Urinary bladder (tissue), 4 donors: ENCODE measurements at places on chromosomes 11 and 22. TPM values are rescaled to one million over a fixed set of nuclear protein-coding genes. Genes with fewer than 3 reads are reported as not detected.

CHRM1 gene
- total RNA-seq = 0.53 TPM

ALG9 gene
- 57.7 TPM for total RNA-seq

DNA sequence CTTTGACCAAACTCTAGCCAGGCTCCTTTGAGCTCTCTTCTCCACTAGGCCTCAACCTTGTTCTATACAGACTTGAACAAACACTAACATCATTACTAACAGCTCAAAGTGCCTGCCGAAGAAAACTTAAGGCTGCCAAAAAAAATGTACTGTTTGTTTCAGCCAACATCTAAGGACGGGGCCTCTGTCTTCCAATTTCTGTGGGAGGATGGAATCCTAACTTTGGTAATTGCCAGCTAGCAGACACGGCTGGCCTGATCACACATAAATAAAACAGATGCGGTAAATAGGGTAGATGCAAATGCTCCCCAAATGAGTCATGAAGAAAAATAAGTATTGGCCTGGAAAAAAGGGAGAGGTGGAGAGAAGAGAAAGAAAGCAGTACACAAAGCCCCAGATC, 394.3 kb downstream of the TMEM135 start:
- DNase-seq = no peak

MMP10 gene
- not detected for total RNA-seq

DNA sequence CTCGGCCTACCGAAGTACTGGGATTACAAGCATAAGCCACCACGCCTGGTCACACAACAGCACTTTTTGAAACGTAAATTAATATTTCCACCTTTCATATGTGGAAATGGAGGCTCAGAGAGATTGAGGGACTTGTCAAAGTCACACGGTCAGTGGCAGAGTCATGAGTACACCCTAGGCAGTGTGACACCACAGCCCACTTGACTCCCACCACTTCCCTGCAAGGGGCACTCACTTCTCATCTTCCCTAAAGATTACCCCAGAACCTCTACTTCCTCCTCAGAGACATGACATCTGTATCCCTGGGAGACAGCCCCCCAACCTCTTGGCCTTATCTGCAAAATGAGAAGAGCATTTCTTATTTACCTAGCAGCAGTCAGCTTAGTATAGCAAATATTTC, 16.5 kb upstream of the MYOD1 start:
- DNase-seq = no peak

C11orf16 gene
- total RNA-seq = not detected

DNA sequence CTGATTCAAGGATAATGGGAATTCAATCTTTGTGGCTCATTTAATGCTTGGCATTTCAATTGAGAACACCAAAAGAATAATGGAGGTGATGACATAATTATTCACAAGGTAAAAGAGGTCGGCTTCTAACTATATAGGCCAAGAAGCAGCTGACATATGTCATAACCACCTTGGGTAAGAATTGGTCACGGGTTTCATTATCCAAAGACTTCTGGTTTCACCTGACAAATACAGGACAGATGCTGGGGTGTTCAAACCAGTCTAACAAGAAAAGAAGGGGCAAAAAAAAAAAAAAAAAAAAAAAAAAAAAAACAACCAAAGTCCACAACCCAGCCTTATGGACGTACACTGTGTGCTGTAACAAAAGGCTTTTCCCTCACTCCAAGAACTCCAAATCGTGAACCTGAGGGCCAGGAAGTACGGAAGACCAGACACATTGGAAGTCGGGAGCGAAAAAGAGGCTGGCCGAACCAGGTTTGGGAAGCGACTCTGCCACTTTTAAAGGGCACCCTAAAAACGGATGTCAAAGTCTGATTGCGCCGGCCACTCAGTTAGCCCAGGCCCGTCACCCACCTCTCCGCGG, 385 bp downstream of the HARBI1 start:
- peak; percentile 31 for DNase-seq

- DNase-seq = no peak
Measured at GRCh38 chr11:10728789-10729472, 22.1 kb upstream of the CTR9 start.

DNA sequence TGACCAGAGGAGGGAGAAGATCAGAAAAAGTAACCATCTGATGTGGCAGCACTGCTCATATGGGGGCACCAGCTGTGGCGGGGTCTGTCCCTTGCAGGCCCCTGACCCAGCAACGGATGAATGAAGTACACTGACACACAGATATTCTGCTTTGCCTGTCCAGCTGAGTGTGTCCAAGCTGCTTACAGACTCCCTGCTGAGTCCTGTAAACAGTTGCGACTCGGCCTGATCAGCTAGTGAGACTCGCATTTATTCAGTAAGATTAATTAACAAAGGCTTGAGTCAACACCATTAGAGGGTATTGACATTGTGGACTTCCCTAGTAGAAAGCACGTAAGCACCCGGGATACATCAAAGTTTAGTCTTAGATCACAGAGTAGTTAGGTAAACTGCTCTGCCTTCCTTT, 15.3 kb upstream of the OR10D3 start:
- no peak for DNase-seq

- DNase-seq = no peak
Measured at GRCh38 chr22:23204125-23204488, 23.8 kb downstream of the BCR start.

NXPE4 gene
- total RNA-seq = not detected

ZC3H12C gene
- total RNA-seq = 19.7 TPM

CWC15 gene
- total RNA-seq = 55.6 TPM

GRCh38 chr11:59247531-59248227, 35.0 kb upstream of the MPEG1 start:
- DNase-seq = no peak

GRCh38 chr11:73399636-73400035, 23.4 kb downstream of the RELT start:
- no peak for DNase-seq

- no peak for DNase-seq
Measured at GRCh38 chr11:64726211-64726641, 3.2 kb upstream of the NRXN2 start.

DNA sequence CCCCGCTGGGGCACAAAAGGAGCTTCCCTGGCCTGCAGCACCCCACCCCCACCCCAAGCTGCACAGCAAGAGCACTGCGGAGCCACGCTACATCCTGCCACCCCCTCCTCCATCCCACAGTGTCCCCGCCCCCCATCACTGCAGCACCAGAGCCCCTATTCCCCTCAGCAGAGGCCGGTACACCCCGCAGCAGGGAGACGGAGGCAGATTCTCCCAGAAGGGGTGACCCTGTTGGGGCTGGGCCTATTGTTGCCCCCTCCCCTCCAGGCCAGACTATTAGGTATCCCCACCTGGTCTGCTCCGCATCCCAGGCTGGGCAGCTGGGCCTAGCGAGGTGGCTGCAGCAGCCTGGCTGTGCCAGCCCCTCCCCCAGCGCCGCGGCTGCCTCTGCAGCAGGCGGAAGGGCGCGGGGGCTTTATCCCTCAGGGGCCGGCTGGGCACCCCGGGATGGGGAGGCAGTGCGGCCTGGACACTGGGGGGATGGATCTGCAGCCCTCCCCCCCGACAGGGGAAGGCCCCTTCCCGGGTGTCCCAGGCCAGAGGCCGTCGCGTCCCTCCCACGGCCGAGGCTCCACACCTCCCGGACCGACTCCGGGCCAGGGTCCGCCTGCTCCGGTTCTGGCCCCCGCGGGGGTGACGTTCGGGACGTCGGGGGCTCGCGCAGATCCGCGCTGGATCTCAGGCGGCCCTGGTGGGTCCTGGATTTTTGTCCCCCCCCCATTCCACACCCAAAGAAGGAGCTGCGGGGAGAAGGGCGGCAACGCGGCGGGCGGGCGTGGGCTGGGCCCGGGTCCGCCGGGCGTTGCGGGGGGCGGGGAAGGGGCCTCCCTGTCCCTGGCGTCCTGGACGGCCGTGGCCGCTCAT, 943 bp downstream of the DUSP8 start:
- no peak for DNase-seq

GRCh38 chr11:113137713-113138529, 176.5 kb upstream of the TTC12 start:
- DNase-seq = no peak

LUZP2 gene
- total RNA-seq = 26.4 TPM

BLID gene
- 15.6 TPM for total RNA-seq

GRCh38 chr11:113839842-113840241, 35.5 kb downstream of the USP28 start:
- DNase-seq = no peak

DNA sequence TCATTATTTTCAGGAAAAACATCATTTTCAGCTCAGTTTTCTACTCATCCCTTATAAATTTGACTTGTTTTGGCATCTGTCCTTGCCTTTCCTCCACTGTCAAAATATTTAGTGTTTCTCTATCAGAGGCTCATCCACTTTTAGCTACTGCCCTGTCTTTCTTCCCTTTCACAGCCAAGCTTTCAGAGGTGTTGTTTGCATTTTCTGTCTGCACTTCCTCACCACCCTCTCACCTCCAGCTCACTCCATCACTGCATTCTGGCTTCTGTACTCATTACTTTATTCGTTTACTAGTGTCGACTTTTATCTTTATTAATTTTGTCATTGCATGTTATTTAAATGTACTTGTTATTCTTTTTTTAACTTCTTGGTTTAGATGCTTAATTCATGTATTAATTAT, 26.7 kb upstream of the NNMT start:
- no peak for DNase-seq

GRCh38 chr11:82765466-82766034, 31.9 kb upstream of the FAM181B start:
- DNase-seq = no peak

GRCh38 chr11:107490836-107491235, 33.2 kb upstream of the CWF19L2 start:
- DNase-seq = no peak

- DNase-seq = no peak
Measured at GRCh38 chr22:38513063-38513462, 7.0 kb upstream of the DDX17 start.

- DNase-seq = no peak
Measured at GRCh38 chr11:9664276-9665171, 647 bp downstream of the SWAP70 start.

KRTAP5-11 gene
- not detected for total RNA-seq

DNA sequence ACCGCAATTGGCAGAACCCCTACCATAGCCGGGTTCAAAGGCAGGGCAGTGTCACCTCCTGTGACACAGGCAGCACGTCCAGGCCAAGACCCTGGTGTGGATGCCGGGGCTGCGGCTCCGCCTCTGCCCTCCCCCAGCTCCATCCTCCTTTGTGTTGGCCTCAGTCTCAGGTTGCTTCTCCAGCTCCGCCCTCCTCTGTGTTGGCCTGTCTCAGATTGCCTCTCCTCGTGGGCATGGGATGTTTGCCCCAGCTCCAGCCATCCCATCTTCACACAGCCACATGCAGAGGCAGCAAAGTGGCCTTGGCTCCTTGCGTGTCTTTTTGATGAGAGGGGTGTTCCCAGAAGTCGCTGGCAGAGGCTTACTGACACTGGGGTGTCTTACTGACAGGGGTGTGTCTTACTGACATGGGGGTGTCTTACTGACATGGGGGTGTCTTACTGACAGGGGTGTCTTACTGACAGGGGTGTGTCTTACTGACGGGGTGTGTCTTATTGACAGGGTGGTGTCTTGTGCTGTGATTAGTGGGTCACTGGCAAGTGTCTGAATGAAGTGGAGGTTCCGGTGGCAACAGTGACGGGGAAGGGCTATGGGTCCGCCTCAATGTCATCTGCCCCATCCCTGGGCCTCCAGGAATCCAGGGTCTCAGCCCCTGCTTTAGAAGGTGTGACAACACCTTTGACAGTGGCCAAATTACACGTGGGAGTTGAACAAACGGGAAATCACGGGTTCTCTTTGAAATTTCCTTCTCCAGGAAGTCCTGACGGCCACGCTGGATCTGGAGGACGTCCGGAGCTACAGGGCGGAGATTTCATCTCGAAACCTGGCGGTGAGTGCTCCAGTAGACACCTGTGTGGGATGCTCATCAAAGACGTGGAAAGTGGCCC, 24.9 kb downstream of the NADSYN1 start:
- DNase-seq = no peak

- no peak for DNase-seq
Measured at GRCh38 chr22:17132112-17132511, 11.0 kb upstream of the TMEM121B start.

GRCh38 chr11:94926698-94927237, 46.6 kb downstream of the CWC15 start:
- DNase-seq = peak; percentile 70

ADAMTS15 gene
- total RNA-seq = 16.4 TPM

GRCh38 chr11:58907780-58908179, 31.5 kb upstream of the GLYATL1 start:
- no peak for DNase-seq

GRCh38 chr11:120565466-120566155, 54.1 kb downstream of the GRIK4 start:
- no peak for DNase-seq

DNA sequence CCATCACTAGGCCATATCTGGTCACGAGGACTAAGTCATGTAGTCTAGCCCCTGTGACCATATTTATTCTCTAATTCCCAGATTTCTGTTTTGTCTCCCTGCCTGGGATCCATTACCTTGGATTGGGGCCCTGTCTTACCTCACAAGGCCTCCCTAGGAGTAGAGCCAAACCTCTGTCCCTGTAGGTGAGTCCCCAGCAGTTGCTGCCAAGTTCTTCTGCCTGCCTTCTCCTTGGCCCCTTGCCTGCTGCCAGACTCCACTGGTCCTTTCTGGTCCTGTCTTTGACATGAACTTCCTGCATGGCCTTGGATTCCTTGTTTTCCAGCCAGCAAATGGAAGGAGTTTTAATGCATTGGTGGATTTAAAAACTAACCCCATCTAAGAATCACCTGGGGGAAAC, 35.6 kb upstream of the CADM1 start:
- DNase-seq = no peak

MYOD1 gene
- 1.1 TPM for total RNA-seq

- DNase-seq = no peak
Measured at GRCh38 chr22:48488611-48489511, 1338.8 kb downstream of the BRD1 start.

CASP5 gene
- total RNA-seq = 0.74 TPM

DNA sequence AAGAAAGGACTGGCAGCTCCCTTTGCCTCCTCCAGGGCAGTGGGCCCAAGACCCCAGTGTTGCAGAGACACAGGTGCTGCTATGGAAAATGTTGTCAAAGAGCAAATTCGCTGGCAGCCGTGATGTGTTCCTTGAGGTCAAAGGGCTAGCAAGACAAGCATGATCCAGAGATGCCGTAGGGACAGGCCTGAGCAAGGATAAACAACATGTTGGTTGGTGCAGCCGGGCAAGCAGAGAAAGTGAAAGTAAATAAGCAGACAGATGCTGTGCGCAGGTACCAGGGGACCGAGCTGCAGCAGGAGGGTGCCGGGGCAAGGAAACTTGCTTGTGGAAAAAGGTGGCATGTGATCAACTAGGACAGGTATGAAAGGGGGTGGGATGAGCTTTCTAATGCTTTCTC, 125.5 kb upstream of the NECTIN1 start:
- no peak for DNase-seq

TEX12 gene
- total RNA-seq = 2.9 TPM

MOV10L1 gene
- 9.7 TPM for total RNA-seq
